A172 (cell line): ENCODE measurements at places on chromosomes 2 and 18. TPM values are rescaled to one million over a fixed set of nuclear protein-coding genes. Genes with fewer than 3 reads are reported as not detected.

GRCh38 chr2:237540823-237541222 is 25.6 kb upstream of the PRLH start:
- DNase-seq, result peak; percentile 82

GRCh38 chr2:225033440-225034318 is 8.6 kb downstream of the DOCK10 start:
- DNase-seq, result no peak

The DPP10 gene
- not detected in 2 replicates for total RNA-seq

- no peak for DNase-seq
Measured at GRCh38 chr2:159944874-159945273, 117.5 kb downstream of the PLA2R1 start.

- DNase-seq, result peak; percentile 83
Measured at GRCh38 chr18:58213440-58213839, 169.4 kb downstream of the NEDD4L start.

DNA sequence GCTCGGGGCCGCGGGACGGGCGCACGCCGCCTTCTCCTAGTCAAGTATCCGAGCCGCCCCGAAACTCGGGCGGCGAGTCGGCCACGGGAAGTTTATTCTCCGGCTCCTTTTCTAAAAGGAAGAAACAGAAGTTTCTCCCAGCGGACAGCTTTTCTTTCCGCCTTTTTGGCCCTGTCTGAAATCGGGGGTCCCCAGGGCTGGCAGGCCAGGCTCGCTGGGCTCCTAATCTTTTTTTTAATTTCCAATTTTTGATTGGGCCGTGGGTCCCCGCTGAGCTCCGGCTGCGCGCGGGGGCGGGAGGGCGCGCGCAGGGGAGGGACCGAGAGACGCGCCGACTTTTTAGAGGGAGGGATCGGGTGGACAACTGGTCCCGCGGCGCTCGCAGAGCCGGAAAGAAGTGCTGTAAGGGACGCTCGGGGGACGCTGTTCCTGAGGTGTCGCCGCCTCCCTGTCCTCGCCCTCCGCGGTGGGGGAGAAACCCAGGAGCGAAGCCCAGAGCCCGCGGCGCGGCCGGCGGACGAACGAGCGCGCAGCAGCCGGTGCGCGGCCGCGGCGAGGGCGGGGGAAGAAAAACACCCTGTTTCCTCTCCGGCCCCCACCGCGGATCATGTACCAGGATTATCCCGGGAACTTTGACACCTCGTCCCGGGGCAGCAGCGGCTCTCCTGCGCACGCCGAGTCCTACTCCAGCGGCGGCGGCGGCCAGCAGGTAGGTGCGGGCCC is 617 bp downstream of the FOSL2 start:
- peak; percentile 37 for DNase-seq

- no peak for DNase-seq
Measured at GRCh38 chr18:58592223-58593214, 36.4 kb downstream of the ALPK2 start.

- peak; percentile 48 for DNase-seq
Measured at GRCh38 chr2:61328707-61329251, 142.1 kb downstream of the USP34 start.

- no peak for DNase-seq
Measured at GRCh38 chr2:26927221-26927620, 43.2 kb upstream of the MAPRE3 start.

DNA sequence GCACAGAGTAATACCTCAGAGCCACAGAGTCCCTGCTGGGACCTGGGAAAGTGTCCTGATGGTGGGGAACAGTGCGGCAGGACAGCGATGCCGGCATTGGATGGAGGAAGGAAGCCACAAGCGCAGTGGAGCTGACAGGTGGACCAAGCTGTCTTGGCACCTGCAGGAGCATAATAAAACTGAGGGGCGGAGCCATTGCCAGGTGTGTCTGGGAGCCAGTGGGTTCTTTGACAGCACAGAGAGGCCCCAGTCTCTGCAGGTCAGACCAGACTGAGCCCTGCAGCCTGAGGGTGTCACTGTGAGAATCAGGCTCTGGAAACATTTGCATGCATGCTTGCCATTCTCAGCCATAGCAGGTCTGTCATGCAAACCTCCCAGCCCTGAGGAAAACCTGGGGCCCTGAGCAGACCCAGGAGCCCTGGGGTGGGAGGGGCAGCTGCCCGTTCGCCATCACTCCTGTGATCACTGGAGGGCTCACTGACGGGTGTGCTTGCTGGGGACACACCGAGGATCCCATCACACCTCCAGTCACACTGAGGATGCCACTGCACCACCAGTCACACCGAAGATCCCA is 210.5 kb upstream of the HDAC4 start:
- DNase-seq, result no peak

The SH3RF3 gene
- total RNA-seq, result 2.1 and 3.6 TPM in 2 replicates

GRCh38 chr2:74869517-74869916 is 35.6 kb downstream of the HK2 start:
- no peak for DNase-seq

DNA sequence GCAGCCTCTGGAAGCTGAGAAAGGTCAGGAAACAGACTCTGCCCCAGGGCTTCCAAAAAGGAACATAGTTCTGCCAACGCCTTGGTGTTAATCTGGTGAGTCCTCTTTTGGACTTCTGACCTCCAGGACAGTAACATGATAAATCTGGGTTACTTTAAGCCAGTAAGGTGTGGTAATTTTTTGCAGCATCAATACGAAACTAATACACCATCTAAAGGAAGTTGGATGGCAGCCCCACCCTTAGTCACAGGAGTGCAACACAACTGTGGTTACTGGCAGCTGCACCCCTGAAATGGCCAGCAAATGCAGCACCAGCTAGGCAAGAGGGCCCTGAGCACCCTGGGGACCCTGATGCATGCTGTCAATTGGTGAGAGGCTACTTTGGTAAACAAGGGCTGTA is 25.8 kb downstream of the CREG2 start:
- no peak for DNase-seq

- peak; percentile 52 for DNase-seq
Measured at GRCh38 chr2:37156071-37156856, 516 bp downstream of the EIF2AK2 start.

DNA sequence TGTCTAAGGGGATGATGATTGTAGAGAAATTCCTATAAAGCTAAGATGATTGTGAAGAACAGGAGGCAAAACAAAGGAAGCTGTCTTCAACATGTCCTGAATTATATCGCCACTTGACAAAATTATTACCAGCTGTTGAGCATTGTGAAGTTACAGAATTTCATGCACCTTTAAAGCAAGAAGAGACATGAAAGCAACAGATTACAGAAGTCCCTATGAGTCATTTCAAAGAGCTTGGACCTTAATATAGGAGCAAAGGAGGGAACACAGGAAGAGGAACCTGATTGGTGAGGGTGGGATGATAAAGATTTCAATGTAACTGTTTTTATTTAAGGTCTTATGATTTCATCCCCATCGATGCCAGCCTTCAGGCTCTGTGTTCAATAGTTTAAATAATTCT is 526.9 kb upstream of the HNMT start:
- no peak for DNase-seq

The CIB4 gene
- total RNA-seq, result not detected in 2 replicates

- no peak for DNase-seq
Measured at GRCh38 chr2:57598551-57598950, 448.1 kb upstream of the VRK2 start.

DNA sequence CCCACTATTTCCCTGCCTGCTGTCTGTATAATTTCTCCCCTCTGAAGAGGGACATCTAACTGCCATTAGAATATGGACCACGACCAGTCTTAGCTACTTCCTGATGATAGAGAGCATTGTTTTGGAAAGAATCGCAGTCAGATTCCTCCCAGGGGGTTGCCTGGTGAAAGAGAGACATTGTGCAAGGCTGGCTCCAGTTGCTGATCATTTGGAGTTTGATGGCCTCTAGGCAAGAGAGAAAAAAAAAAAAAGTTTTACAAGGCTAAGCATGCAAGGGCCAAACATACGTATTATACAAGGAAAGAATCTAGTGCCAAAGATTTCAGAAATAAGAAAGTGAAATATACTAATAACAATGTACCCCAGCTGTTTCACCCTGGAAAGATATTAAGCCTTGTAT is 182.2 kb downstream of the CMPK2 start:
- DNase-seq, result no peak

DNA sequence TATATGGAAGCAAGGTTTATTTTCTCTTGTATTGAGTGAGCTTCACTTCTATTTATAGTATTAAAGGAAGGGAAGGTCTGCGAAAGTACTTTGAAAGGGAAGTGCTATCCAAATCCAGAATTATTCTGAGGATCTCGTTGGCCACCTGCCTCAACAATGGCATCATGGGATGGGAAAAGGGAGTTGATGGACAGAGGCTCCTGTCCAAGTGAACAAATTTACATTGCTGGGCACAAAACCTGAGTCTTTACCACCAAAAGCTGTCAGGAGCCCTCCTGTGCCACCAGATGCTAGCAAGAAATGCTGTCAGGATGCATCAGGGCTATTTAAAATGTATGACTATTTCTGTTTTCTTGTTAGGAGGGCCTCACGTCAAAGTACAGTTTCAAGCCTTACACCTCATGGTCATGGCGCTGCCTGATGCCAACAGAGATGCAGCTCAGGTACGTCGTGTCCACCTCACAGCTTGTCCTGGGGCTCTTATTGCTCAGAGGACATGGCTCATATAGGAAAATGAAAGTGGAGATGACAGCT is 157.3 kb downstream of the ARHGAP28 start:
- no peak for DNase-seq

- DNase-seq, result no peak
Measured at GRCh38 chr2:5377323-5377722, 314.9 kb upstream of the SOX11 start.

DNA sequence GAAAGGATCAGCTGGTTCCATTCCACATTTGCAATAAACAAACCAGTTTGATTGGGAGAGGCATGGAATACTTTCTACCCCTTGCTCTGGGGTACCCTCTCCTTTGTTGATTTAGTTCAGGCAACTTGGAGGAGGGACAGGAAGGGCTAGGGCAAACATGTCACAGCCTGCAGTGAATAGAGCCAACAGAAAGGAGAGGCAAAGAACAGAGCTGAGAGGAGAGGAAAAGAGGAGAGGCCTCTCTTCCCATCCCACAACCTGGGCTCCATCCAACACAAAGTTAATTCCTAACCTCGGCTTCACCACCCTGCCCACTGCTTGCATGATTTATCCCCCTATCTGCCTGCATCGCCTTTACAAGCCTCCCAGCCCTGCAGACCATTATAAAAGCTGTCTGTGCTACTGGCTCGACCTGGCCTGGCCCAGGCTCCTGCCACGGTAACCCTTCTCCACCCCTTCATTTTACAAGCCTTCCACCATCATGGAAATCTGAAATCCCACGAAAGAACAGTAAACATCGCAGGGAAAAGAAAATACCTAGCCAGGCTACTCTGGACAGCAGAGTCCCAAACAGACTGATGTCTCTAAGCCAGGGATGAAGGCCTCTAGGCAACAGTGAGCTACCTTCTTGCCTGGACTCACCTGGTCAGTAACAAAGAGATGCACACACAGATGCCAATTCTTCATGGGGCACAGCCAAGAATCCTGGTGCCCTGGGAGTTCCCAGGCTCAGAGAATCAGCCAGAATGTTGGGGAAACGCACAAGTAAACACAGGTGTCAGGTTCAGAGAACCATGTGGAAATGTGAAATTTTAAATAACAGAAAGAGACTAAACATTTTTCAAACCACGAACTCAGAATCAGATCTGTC is 43.6 kb downstream of the NHEJ1 start:
- DNase-seq, result no peak

DNA sequence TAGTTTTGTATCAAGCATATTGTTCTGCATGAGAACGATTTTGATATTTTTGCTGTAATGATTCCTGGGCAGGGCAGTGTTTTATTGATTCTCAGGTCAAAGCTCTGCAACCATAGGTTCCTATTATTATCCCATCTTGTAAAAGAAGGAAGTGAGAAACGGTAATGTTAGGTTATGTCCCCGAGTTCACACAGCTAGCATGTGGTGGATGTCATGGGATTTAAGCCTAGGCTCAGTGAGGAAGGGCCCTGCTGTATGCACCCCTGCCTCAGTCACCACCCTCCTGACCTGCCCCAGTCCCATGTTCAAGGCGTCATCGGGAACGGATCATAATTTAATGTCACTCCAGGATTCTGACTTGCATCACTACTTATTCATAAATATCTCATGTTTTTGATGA is 10.7 kb downstream of the ACP1 start:
- no peak for DNase-seq

GRCh38 chr2:37376421-37377186 is 32.2 kb downstream of the QPCT start:
- peak; percentile 64 for DNase-seq

The RETREG2 gene
- 120 and 125 TPM in 2 replicates for total RNA-seq

The GPR45 gene
- total RNA-seq, result not detected in 2 replicates

The FZD7 gene
- 8.6 and 10.8 TPM in 2 replicates for total RNA-seq

The LBX2 gene
- 0.45 TPM in 1 of 2 replicates, not detected in the other for total RNA-seq

DNA sequence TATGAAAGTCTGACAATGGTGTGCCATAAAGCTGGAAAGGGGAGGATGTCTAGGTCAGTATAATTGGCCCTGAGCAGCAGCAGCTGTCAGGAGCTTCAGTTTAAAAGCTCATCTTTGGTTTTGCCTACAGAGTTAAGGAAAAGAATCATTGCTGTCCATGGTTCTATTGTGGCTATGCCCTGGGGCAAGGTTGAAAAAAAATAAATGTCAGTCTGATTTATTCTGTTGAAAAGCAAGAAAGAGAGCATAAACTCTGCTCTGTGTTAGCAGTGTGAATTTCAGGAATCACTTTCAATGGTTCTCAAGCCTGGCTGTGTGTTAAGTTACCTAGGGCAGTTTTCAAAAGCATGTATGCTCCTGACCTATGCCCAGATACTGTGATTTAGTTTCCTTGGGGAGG is 446.7 kb downstream of the SETBP1 start:
- DNase-seq, result no peak

DNA sequence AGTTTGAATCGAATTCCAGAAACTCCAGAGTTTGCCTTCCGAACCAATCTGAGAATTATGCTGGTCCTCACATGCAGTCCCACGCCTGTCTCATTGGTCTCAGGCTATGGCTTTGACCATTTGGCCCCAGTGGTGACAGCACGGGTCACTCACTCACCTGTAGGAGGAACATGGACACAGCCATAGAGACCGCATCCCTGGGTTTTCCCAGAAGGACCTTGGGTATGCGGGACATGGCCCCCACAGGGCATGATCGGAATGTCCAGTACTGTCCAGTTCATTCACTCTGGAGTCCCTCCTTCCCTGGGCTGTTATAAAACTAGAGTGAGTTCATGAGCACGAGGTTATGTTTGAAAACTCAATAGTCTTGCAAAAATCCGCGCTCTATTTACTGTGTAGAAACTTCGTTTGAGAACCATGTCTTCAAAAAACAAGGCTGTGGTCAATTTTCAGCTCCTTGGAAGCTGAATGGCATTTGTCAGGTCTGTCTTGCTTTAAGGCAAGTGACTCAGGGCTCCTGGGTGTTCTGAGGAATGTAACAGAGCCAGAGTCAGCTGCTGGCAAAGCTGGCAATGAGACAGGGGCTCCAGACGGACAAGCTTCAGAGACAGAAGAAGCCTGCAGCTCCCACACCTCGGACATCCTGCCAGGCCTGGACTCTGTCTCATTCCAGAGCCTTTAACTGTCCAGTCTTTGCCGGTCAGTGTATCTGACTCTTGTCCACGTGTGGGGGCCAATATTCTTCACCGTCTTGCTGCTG is 86.7 kb upstream of the TMEM18 start:
- DNase-seq, result no peak

- DNase-seq, result no peak
Measured at GRCh38 chr2:64928813-64929212, 60.4 kb upstream of the SLC1A4 start.

GRCh38 chr2:38599706-38600105 is 3.0 kb downstream of the HNRNPLL start:
- DNase-seq, result no peak

- DNase-seq, result no peak
Measured at GRCh38 chr2:15809404-15809803, 130.9 kb upstream of the MYCN start.

GRCh38 chr2:150607390-150607811 is 119.9 kb upstream of the RND3 start:
- no peak for DNase-seq
